ENCODE measurements at places on chromosomes 11 and 22.
A peak's percentile ranks its signal among the peaks of the same experiment; 100 is the strongest.

GRCh38 chr11:13767471-13767870 lies 99.0 kb downstream of the FAR1 start:
- no peak for DNase-seq

GRCh38 chr22:43533156-43533530 lies 121.3 kb downstream of the MPPED1 start:
- no peak for DNase-seq

- no peak for DNase-seq
These were observed 146.2 kb upstream of the RASSF10 start for GRCh38 chr11:12862696-12863469.

DNA sequence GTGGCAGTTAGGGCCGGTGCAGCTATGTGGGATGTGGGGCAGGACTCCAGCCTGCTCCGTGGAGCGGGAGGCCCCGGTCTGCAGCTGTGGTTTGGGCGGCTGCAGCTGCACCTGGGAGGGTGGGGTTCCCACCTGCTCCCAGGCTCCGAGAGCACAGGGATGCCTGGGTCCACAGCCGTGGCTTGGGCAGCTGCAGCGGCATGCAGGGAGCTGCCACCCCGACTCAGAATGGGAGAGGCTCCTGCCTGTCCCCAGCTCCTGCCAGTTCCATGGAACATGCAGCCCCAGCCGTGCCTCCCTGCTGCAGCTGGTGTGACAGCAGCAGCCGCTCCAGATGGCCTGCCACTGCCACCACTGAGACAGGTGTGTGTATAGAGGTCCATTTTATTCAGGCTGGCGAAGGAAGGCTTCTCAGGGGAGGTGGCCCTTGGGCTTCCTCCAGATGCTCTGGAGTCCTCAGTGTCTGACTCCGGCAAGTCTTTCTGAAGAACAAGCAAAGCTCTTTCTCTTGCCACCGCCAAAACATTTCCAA lies 21.8 kb upstream of the UPK3A start:
- peak; percentile 21 for DNase-seq

Data from NCI-H774 (cell line).